Astrocyte of the cerebellum (primary cell): ENCODE measurements at places on chromosomes 2 and 18.

DNA sequence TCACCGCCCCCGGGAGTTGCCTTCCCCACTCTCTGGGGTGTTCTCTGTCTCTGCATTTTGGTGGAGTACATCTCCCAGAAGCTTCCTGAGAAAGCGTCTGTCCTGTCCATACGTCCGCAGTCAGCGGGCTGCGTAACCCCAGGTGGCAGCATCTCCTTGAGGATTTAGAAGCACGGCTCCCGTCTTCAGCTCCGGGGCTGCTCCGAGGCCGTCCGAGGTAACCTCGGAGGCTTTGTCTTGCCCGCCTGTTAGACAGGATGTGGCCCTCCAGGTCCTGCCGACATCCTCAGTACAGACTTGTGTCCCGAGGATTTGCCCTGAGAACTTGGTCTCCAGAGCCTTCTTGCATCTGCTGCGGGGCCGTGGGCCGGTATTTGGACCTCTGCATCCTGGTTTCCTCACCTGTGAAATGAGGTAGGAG lies 58.4 kb downstream of the CTDP1 start:
- no peak for DNase-seq

- DNase-seq = no peak
Observed at GRCh38 chr2:230266638-230267037, 41.1 kb downstream of the SP140 start.

GRCh38 chr2:173048897-173049661 lies 26.6 kb upstream of the MAP3K20 start:
- peak; percentile 95 for DNase-seq

DNA sequence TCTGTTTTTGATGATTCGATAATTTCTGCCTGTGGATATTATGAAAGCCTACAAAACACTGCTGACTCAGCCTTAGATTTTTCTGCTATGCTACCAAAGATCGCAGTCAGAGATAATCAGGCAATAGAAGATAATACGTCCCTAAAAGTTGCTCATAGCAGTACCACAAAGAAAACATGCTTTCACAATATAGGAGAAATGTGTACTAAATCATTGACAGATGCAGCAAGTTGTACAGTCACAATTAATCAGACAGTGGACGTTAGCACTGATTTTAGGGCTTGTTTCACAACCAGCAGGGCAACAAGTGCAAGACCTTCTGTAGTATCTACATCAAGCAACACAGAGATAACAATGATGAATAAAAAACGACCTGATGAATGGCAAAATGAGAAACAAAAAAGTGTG lies 19.5 kb downstream of the RBM44 start:
- DNase-seq = no peak

GRCh38 chr2:185208261-185208660 lies 530.3 kb upstream of the FSIP2 start:
- peak; percentile 50 for DNase-seq

- no peak for DNase-seq
Observed at GRCh38 chr2:145753041-145753608, 1233.2 kb upstream of the ZEB2 start.

- DNase-seq = no peak
Observed at GRCh38 chr2:194867328-194867727, 789.7 kb upstream of the SLC39A10 start.

DNA sequence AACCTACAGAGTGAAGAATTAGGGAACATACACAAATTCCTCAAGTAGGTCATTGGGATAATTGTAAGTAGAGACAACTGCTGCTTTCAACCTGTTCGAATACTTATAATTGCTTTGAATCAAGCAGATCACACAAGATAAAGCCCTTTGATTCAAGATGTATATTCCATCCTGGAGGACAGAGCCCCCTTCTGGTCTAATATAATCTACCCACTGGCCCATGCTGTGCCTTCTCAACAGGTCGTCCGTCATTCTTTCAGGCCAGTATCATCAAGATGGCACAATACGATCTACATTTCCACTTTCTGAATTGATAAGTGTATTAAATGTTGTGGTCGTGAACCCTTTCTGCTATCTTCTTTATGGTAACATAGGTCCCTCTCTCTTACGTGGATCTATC lies 387.0 kb upstream of the CDH19 start:
- no peak for DNase-seq

GRCh38 chr18:6605115-6605869 lies 124.2 kb upstream of the ARHGAP28 start:
- DNase-seq = no peak

- DNase-seq = no peak
Observed at GRCh38 chr2:188278388-188279092, 13.1 kb upstream of the GULP1 start.

GRCh38 chr2:206457188-206457634 lies 13.9 kb downstream of the ADAM23 start:
- peak; percentile 65 for DNase-seq

DNA sequence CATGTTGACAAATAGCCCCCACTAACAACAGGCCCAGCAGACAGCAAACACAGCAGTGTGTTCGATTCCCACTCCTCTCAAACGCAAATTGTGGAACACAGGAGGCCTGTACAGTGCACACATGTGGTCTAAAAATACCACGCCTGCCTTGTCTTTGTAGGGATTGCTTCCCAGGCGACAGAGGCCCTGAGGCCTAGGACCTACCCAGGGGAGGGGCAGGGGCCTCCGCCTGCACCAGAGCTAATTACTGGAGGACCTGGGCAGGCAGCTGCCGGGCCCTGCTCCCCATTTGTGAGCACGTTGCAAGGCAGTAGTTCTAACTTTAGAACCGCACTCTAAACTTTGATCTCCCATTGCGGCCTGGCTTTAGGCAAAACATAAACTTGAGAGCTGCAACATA lies 316.0 kb downstream of the TXNL1 start:
- no peak for DNase-seq

- no peak for DNase-seq
Observed at GRCh38 chr18:24396082-24396633, 1.5 kb downstream of the OSBPL1A start.

DNA sequence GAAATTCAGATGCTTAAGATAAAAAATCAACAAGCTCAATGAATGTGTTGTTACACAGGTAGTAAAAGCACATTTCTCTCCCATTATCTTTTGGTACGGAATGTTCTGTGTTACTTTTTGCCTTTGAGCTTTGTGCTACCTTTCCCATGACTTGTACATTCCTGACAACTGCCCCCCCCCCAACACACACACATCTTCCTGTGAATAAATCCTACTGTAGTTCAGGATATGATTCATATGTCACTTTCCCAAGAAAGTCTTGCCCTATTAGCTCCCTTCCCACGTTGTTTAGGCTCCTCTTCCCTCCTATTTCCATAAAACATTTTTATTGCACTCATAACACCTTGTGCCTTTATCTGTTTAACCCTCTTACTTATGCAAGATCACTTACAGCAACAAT lies 442.6 kb upstream of the LRATD1 start:
- peak; percentile 1 for DNase-seq

- no peak for DNase-seq
Observed at GRCh38 chr2:40436093-40436475, 15.8 kb downstream of the SLC8A1 start.

DNA sequence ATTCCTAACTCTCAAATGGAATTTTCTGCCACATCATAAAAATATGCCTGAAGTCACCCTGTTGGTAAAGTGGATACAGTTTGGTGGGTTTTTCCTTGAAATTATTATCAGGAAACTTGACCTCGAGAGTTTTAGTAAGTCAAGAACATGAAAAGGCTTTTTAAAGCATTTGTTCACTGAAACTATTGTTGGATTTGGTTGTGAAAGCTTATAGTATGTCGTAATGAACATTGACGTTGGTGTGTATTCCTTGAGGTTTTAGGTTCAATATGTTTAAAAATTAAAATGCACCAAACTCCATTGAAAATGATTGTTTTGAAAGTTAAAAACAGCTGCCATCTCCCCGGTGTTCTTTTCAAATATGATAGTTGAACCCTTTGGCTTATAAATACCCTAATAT lies 30.8 kb downstream of the AOX1 start:
- DNase-seq = no peak

- no peak for DNase-seq
Observed at GRCh38 chr2:16409849-16410248, 255.8 kb downstream of the CYRIA start.

DNA sequence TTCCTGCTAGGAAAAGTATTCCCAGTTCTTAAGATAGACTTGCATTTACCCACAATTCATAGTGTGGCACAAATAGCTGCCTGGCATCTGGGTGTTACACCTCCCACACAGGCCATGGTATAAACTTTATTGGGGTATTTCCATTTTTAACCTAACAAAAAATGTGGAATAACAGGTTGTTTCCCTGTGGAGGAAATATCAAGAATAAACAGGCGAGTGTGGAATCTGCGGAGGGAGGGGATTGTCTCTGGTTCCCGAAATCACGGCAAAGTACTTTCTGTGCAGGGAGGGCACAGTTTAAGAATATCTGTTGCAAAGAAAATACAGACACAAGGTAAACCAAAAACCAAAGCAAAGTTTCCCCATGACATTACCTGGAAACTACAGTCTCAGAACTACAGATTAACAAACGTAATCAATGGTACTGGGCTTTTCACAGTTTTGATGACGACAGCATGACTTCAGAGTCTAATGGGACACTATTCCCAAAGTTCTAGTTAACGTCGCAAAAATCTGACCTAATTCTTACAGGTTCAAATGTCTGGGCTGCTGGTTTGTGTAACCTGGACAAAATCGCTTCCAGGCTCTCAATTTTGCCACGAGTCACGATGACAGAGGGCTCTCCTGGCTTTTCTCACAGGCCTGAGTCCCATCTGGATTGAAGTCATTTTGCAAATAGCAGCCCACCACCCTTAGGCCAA lies 1.4 kb downstream of the STARD7 start:
- DNase-seq = no peak

DNA sequence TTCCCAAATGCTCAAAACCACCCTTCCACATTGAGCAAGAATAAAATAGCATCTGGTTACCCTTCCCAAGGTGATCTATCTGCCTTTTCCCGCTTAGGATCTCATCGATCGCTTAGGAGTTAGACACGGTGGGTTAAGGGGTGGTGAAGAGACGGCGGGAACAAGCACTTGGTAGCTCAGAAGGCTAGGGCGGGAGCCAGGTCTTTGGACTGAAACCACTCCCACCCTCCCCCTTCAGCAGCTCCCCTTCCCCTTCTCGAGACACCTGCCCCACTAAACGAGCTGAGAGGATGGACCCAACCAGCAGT lies 513 bp downstream of the THOC1 start:
- no peak for DNase-seq

DNA sequence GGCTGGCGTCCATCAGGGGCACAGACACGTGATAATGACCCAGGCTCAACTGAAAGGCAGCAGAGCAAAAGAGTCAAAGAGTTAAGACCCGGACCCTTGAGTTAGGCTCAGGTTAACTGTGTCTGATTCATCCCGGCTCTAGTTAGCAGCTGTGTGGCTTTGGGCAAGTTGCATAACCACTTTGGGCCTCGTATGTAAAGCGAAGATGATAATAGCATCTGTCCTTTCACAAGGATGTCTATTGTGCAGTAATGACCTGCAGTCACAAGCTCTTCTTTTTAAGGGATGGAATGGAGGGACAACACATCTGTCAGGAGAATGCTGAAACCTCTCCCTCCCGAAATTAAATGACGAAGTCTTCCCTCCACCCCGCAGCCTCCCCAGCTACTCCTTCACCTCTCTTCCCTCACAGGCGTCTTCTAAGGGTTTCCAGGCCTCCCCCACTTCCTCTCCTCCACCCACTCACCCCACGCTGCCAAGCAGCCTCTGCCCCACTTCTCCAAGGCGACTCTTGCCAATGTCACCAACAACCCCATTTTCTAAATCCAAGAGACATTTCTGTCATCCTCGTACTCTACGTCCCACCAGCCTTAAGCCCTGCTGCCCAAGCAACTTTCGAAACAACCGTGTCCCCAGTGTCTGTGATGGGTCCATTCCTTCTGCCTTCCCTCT lies 135.1 kb upstream of the ID2 start:
- DNase-seq = no peak

- peak; percentile 16 for DNase-seq
Observed at GRCh38 chr2:44949329-44950151, 8.0 kb downstream of the SIX3 start.

GRCh38 chr2:199875400-199875799 lies 24.4 kb upstream of the FTCDNL1 start:
- DNase-seq = no peak

DNA sequence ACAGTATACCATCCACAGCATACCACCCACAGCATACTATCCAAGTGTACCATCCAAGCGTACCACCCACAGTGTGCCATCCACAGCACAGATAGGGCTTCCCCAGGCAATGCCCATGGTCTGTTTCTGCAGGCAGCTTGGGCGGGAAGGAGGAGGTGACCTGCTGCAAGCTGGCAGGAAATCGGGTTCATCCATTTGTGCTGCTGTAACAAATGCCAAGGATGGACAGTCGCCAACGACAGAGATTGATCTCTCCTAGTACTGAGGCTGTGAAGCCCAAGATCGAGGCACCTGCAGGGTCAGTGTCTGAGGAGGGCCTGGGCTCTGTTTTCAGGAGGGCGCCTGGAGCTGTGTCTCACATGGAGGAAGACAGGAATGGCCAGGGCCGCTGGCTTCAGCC lies 93.6 kb upstream of the SNTG2 start:
- DNase-seq = no peak

DNA sequence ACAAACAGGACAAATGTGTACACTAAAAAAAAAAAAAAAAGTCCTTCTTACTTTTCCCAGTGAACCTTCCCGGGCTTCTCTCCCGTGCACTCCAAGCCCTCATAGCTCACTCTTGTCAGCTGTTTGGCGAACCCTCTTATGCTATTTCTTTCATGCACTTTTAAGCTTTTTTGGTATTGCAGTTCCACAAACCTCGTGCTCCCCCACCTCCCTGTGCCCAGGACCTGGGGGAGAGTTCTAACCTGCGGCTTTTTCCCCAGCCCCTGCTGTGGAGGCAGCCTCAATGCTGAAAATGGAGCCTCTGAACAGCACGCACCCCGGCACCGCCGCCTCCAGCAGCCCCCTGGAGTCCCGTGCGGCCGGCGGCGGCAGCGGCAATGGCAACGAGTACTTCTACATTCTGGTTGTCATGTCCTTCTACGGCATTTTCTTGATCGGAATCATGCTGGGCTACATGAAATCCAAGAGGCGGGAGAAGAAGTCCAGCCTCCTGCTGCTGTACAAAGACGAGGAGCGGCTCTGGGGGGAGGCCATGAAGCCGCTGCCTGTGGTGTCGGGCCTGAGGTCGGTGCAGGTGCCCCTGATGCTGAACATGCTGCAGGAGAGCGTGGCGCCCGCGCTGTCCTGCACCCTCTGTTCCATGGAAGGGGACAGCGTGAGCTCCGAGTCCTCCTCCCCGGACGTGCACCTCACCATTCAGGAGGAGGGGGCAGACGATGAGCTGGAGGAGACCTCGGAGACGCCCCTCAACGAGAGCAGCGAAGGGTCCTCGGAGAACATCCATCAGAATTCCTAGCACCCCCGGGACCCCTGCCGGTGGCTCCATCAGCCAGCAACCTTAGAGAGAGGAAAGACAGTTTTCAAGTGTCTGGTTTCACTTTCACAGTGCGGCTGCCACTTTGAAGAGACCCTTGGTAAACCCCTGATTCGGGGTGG lies 826 bp downstream of the KCNE4 start:
- no peak for DNase-seq

DNA sequence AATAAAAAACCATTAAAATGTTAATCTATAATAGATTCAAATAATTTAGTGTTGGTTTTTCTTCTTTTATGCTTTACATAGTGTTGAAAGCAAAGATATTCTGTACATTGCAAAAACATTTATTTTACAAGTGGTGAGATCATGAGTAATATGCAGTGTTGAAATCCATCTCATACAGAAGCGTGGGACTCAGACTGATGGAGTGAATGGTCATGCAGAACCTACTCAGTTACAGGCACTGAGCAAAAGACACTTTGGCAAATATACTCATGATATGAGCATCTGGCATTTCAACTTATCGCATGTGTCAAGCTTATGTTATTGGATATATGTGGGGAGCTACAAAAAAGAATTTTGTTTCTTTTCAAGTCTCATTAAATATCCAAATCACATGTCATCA lies 620.2 kb upstream of the NETO1 start:
- DNase-seq = no peak
